ENCODE measurements at places on chromosomes 3 and 15. TPM values are rescaled to one million over a fixed set of nuclear protein-coding genes. Genes with fewer than 3 reads are reported as not detected.

DNA sequence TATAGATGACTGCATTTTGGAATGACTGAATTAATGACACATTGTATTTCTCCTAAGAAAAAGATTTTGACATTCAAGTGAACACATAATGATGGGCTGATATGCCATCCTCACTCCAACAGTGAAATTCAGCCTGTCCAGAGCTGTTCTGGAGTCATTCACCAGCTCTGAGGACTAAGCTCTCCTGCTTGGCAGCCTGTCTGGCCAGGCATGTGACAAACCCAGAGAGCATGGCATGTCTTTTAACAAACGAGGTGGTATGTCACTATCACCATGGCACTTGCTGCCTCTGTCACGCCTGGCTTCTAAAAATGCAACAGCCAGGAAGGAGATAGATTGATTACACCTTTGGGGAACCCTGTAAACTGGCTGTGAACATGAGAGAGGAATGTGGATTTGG lies 1.4 kb downstream of the ACTC1 start:
- no peak for DNase-seq

DNA sequence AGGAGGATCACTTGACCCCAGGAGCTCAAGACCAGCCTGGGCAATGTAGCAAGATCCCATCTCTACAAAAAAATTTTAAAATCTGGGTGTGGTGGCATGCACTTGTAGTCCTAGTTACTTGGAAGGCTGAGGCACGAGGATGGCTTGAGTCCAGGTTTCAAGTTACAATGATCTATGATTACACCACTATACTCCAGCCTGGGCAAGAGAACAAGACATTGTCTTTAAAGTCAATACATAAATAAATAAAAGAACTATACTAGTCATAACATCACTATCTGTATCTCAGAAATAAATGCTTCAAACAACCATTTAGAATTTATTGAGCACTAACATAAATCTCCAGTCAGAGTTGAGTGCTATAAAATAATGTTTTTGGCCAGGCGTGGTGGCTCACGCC lies 8.5 kb upstream of the PHLDB2 start:
- peak; percentile 26 for DNase-seq

DNA sequence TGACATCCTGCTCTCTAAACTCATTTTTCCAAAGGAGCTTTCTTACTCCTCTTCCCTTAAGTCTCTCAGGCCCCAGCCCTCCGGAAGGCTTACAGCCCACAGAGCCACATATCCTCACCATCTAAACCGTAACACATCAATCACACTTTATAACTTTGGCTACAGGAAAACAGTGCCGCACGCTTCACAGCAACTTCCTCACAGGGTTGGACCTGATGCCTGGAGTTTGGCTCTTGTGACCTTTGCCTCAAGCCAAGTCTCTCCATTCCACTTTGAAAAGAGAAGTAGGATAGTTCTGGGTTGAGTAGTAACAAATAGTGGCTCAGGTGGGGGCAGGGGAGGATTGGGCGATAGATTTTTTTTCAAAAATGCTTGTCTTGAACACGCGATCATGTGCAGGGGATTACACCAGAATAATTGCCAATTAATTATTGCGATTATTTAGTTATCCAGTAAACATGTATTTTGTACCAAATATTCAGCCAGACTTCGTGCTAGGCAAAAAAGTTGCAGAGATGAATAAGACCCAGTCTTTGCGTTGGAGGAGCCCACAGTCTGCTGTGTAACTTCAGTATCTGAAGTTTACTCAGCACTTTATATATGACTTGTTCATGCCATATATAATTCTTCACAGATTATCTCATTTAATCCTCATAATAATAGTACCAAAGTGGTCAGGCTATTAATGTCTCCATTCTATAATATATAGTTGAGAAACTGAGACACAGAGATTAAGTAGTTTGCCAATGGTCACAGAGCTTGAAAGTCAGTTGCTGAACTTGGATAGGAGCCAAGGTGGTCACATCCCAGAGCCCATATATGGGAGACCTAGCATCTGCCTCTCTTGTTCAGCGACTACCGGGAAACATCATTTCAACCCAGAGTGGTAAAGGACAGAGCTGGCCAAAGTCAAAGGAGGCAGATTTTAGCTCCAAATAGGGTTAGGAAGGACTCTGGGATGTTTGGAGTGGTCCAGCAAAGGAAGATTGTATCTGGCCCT lies 2.4 kb upstream of the ETV5 start:
- DNase-seq, result no peak

GRCh38 chr3:191263850-191264249 lies 64.8 kb downstream of the OSTN start:
- no peak for DNase-seq

DNA sequence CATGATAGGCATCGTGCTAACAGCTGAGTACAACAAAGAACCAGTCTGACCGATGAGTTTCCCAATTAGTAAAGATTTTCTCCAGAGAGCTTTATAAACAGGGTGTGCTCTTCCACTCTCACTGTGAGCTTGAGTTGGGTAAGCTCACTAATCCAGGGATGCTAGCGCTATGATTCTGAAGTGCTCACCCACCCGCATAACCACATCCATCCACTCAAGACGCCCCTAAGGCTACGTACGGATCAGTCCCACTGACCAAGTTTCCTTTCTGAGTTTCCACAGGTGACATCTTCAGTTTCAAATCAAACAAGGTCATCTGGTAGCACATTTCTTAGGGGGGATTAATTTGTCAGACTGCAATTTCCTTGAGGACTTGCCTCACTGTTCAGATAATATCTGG lies 141.1 kb upstream of the ABI3BP start:
- DNase-seq, result no peak

DNA sequence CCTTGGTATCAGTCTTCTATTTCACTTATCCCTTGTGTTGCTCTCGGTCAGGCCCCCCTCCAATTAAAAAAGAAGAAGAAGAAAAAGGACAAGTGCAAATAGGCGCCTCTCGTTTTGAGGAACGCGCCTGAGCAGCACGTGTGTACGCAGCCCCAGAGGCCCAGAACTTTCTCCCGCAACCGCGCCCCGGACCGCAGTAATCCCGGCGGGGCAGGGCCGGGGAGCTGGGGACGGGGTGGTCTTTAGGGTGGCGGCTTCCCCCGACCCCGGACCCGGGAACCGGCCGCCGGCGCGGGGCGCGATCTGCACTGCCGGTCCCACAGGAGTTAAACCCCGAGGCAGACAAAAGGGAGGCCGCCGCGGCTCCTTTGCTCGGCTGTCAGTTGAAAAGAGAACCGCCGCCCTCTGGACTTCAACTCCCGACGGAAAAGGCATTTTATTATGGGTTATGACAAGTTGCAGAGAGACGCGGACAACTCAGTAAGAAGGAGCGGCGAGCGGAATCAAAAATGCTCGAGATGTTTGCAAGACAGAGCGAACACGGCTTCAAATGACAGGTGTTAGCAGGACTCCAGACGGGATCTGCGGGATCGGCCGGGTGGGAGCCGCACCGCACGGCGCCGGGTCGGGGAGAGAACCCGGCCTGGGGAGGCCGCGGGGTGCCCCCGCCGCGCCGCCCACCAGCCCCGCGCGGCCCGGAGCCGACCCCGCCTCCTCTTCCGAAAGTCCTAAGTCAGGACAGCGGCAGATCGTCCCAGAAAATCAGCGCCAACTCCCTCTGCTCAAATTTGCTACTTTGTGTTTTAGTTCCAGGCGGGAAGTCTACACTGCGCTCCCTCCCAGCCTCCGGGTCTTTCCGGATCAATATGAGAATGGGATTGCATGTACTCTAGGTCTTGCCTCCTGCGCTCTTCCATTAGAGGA lies 79.0 kb downstream of the NR2F2 start:
- no peak for DNase-seq

DNA sequence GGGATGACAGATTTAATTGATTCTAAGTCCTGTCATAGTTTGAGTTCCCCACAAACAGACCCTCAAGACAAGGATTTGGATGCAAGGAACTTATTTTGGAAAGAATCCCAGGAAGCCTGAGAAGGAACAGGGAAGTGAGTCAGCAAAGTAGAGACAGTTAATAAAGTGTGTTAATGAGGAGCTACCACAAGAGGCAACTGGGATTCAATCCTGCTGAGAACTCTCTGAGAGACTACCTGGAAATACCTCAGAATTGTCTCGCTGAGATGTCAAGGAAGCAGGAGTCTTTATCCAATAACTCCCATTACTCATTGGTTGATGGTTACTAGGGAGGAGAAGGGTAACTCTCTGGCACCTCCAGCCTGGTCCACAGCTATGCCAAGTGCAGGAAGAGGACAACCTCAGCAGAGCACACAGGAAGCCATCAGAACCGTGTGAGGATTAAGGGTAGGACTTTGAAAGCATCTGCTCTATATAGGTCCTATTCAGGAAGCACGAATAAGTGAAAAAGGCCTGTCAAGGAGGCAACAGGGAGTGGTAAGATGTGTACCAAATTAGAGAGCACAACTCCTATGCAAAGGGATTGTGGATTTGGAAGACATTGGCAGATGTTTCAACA lies 311.1 kb upstream of the KCNH8 start:
- no peak for DNase-seq

GRCh38 chr3:193231201-193231600 lies 9.8 kb upstream of the PLAAT1 start:
- no peak for DNase-seq

FETUB gene
- not detected for total RNA-seq

DNA sequence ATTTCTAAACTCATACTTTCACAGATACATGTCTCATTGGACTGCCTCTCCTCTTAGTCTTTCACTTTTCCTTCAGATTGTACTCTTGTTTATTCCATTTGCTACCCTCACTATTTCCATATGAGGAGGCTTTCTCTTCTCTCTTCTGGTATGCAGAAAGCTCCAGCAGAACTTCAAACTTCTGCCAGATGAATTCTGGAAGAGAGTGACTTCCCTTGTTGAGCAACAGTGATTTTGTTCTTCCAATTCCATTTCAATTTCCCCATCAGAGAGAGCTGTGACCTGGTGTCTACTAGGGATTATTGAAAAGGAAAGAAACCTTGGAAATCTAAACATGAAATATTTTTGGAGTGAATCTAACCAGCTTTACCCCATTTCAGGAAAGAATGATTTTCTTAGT lies 523.2 kb upstream of the ZNF717 start:
- DNase-seq, result no peak

DNA sequence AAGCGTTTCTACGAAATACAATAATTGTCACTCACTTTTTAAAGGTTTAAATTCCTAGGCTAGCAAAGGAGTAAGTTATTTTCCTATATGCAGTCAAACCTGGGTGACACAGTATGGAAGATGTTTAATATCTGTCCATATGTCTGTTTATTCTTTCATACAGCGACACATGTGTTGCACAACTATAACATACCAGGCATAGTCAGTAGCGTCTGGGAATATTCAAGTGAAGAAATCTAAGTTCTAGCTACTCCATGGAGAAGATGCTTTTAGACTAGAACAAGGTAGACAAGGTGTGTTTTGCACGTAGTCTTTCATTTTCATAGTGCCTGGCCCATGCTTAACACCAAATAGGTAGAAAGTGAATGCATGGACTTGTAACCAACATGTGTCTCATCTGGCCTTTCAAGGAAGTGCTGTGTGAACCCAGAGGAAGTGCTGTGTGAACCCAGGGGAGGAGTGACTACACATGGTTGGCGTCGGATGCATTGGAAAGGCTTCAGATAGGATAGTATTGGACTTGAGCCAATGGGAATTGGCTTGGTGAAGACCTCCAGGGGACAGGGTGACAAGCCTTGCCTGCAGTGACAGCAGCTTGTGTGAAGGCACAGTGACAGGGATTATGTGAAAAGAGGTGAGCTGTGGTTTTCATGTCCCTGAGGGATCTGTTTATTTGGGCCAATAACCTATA lies 267.0 kb downstream of the PTPRG start:
- DNase-seq, result no peak

- peak; percentile 38 for DNase-seq
Observed at GRCh38 chr3:133488785-133489367, 84.6 kb upstream of the CDV3 start.

DNA sequence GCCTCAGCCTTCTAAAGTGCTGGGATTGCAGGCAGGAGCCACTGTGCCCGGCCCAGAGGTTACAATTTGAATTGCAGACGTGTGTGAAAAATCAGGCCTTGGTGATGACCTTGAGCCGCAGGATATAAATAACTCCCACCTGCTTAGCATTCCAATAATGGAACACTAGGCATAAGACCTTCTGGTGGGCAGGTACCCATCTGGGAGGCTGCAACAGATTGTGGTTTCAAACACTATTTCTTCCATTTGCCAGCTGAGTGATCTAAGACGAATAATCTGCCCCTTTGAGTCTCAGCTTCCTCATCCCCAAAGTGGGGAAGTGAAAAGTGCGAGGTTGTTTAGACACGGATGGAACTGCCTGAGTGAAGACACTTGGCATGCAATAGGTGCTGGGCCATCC lies 47.7 kb upstream of the HERC1 start:
- DNase-seq, result no peak

- peak; percentile 84 for DNase-seq
Observed at GRCh38 chr3:99774467-99774866, 43.2 kb upstream of the CMSS1 start.

- DNase-seq, result no peak
Observed at GRCh38 chr3:87949189-87949878, 109.5 kb downstream of the CGGBP1 start.

SLC41A3 gene
- total RNA-seq, result 45.6 TPM

- DNase-seq, result no peak
Observed at GRCh38 chr15:79881668-79882067, 15.1 kb downstream of the MTHFS start.

DNA sequence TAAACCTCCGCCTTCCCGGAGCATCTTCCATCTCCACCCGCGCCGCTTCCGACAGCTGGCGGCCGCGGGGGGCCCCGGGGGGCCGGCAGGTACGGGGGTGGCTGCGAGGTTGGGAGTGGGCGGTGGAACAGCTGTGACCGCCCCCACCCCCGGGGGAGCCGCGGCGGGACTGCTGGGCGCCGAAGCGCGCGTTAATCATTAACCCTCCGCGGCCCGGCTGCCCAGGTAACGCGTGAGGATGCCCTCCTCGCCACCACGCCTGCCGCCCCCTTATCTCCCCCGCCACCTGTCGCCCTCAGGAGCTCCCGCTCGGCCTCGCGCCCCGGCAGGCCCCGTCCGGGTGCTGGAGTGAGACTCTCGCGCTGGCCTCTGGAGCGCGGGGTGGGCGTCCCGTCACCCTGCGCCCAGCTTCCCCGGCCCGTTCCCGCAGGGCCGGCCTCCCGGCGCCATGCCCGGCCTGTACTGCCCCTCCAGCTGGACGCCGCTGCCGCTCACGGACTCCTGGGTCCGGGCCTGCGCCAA lies 757 bp downstream of the VWA5B2 start:
- no peak for DNase-seq
